ENCODE measurements at places on chromosomes 16 and 17.

- no peak for DNase-seq
Measured at GRCh38 chr17:17723354-17724261, 42.4 kb downstream of the RAI1 start.

DNA sequence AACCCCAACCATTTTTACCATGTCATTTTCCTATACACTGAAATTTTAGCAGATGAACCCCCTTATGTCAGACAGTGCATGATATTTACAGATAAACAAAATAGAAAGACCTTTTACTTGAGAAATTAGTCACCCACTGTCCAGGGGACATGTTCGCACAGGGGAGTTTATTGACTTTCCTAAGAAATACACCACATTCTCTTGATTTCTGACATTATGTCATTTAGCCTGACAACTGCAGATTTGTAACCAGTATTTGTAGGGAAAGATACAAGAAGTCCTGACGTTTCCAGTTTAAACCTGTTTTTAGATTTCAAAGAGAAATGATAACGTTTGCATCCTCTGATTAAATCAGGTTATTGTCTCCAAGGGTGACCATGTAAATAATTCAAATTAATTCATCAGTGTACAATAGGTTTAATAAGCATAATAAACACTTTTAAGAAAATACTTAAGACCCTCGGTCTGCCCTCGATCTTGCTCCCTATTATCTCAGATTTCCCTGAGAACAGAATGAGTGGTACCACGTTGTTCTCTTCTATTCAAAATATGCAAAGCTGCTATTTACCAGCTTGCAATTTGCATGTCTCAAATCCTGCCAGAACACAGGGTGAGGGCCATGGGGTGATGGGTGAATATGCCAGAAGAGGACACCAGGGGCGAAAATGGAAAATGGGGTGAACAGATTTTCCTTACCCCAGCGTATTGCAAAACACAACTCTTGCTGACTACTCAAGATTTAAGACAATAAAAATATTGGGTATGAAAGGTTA is 2.1 kb upstream of the LYRM9 start:
- DNase-seq: no peak

DNA sequence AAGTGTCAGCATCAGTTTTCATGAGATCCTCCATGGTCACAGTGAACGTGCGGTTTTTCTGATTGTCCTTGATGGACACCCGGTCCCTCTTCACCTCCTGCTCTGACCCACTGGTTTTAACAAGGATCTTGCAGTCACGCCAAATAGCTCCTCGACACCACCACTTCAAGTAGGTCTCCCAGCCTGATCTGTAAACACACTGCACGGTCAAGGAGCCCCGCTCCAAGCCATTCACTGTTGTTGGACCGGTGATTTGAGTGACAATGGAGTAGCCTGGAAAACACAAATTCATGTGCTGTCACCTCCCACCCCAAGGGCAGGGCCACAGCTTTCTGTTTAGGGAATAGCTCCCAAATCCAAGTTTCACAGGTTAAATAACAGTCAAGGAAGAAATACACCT is 8.2 kb downstream of the CD300LF start:
- DNase-seq: no peak

- no peak for DNase-seq
Measured at GRCh38 chr17:79002291-79002690, 7.3 kb downstream of the CANT1 start.

GRCh38 chr16:2969545-2970521 is 685 bp downstream of the PAQR4 start:
- DNase-seq: peak; percentile 40

Data from CD8-positive, alpha-beta memory T cell (primary cell).